Cardiac ventricle fibroblast (primary cell): ENCODE measurements at places on chromosomes 6 and 20. TPM values are rescaled to one million over a fixed set of nuclear protein-coding genes. Genes with fewer than 3 reads are reported as not detected.

APCDD1L gene
- 11.6 and 14.9 TPM in 2 replicates for total RNA-seq

CRISP2 gene
- not detected in 2 replicates for total RNA-seq

BPIFB2 gene
- not detected in 2 replicates for total RNA-seq

NHSL1 gene
- 6.7 and 10.8 TPM in 2 replicates for total RNA-seq

STK4 gene
- total RNA-seq, result 14.0 and 15.0 TPM in 2 replicates

NOX3 gene
- not detected in 2 replicates for total RNA-seq

SLPI gene
- total RNA-seq, result not detected in 2 replicates

LGSN gene
- not detected in 2 replicates for total RNA-seq

GMPR gene
- total RNA-seq, result 1.8 and 4.4 TPM in 2 replicates

SYNDIG1 gene
- 0.19 TPM in 1 of 2 replicates, not detected in the other for total RNA-seq

EDN3 gene
- total RNA-seq, result not detected in 2 replicates

ZBTB12 gene
- 2.1 and 2.5 TPM in 2 replicates for total RNA-seq

IPCEF1 gene
- total RNA-seq, result not detected in 2 replicates

COX4I2 gene
- not detected in 2 replicates for total RNA-seq

POLR3F gene
- total RNA-seq, result 4.9 TPM in 2 replicates

EYS gene
- total RNA-seq, result not detected in 2 replicates

BHLHE23 gene
- not detected in 2 replicates for total RNA-seq

GSTA3 gene
- total RNA-seq, result not detected in 2 replicates

TTPAL gene
- 22.5 and 22.6 TPM in 2 replicates for total RNA-seq

KCNQ5 gene
- 0.24 and 0.25 TPM in 2 replicates for total RNA-seq

ARHGAP18 gene
- 15.4 and 17.9 TPM in 2 replicates for total RNA-seq

FNDC11 gene
- 0.05 and 0.12 TPM in 2 replicates for total RNA-seq

MUCL3 gene
- not detected in 2 replicates for total RNA-seq

TRIM40 gene
- total RNA-seq, result not detected in 2 replicates
